ENCODE measurements at places on chromosomes 1 and 21.
A peak's percentile ranks its signal among the peaks of the same experiment; 100 is the strongest.

GRCh38 chr1:240343966-240344365 lies 252.3 kb downstream of the FMN2 start:
- no peak for DNase-seq

DNA sequence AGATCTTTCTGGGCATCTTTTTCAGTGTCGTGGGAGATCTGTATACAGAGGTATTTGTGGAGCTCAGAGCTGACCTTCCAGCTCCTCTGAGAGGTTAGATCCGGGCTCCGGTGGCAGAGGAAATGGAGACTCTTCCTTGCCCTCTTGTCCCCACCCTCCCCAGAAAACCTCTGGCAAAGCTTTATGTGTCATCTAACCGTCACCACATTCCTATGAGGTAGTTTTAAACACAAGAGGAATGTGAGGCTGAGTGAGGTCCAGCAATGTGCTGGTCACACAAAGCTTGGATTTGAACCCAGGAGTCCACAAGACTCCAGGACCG lies 1.2 kb downstream of the CD160 start:
- DNase-seq = no peak

GRCh38 chr1:54967372-54967771 lies 13.1 kb upstream of the TMEM61 start:
- DNase-seq = peak; percentile 21

DNA sequence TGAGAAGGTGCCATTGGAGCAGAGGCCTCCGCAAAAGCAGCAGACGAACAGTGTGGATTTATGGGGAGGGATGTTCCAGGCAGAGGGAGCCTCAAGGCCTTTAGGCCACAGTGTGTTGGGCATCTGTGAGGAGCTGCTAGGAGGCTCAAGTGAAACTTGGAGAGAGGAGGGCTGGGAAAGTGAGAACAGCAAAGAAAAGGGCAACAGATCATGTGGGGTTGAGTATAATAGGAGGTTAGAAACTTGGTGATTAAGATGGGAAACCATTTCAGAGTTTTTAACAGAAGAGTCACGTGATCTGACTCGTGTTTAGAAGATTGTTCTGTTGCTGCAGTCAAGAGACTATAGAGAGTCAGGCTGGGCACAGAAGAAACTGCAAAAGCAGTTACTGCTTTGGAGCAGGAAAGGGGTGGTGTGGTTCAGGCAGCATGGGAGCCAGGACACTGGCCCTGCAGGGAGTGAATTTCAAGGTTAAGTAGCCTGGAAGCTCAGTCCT lies 277.0 kb downstream of the DISC1 start:
- no peak for DNase-seq

- no peak for DNase-seq
Observed at GRCh38 chr1:53822931-53823330, 15.2 kb downstream of the NDC1 start.

DNA sequence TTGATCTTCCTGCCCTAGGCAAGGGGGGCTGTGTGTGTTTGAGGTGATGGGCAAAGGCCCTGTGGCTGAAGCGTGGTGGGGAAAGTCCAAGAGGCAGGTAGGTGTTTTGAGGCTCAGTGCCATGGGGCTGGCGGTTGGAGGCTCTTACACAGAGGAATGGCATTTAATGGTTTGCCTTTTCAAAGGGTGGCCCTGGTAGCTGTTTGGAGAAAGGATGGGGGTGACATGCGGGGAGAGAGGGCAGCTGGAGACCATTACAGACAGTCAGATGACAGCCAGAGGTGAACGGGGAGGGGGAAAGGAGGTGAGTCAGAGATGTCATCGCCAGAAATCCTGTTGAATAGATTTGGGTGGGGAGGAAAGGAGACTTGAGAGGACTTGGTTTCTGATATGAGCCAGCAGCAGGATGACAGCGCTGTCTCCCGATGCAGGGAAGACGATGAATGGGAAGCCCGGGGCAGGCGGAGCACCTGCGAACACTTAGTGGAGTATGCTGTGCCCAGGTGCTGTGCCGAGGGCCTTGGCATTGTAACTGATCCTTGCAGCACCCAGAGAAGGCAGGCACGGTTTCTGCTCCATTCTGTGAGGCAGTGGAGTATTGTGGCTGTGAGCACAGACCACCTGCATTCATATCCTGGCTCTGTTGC lies 56.3 kb downstream of the MAN1C1 start:
- no peak for DNase-seq

GRCh38 chr1:116686175-116686574 lies 18.6 kb upstream of the IGSF3 start:
- no peak for DNase-seq
